ENCODE measurements at places on chromosomes 16 and 17.

DNA sequence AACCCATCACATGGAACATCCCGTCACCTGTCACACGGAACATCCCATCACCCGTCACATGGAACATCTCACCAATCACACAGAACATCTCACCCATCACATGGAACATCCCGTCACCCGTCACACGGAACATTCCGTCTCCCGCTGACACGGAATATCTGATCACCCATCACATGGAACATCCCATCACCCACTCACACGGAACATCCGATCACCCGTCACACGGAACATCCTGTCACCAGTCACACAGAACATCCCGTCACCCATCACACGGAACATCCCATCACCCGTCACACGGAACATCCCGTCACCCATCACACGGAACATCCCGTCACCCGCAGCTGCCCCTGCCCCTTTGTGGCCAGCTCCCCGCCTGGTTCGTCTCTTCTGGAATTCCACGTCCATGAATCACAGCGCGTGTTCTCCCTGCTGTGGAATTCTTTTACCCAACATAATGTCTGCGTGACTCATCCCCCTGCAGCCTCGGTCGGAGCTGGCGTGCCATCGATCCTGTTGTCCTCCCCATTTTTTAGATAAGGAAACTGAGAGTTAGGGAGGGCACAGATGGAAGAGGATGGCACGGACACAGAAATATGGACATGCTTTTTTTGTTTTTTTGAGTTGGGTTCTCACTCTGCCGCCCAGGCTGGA is 5.6 kb downstream of the CPNE7 start:
- DNase-seq = peak; percentile 97

DNA sequence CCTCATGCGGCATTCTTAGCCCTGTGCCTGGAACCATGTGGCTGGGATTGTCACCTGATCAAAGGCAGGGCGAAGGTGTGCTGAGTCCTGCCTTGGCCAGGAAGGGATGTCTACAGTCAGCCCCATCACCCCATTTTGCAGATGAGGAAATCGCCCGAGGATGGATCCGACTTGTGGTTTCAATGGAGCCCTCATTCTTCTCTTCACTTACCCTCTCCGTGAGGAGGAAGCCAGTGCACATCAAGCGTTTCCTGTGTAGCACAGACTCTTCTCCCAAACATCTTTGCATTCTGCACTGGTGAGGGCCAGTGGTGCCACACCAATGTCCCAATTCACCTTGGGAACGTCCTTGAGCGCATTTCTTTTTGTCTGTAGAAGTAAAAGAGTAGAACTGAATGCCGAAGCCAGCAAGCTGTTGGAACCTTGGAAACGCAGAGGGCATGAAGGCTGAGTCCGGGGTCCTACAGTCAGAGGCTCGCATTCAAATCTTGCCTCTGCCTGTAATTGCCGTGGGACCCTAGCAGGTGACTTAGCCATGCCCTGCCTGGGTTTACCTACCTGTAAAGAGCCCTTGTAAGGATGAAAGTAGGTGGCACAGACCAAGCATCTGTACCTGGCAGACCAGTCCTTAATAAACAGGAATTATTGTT is 85.4 kb downstream of the IRF8 start:
- DNase-seq = no peak

- no peak for DNase-seq
Observed at GRCh38 chr16:1008085-1008484, 26.5 kb downstream of the SOX8 start.

DNA sequence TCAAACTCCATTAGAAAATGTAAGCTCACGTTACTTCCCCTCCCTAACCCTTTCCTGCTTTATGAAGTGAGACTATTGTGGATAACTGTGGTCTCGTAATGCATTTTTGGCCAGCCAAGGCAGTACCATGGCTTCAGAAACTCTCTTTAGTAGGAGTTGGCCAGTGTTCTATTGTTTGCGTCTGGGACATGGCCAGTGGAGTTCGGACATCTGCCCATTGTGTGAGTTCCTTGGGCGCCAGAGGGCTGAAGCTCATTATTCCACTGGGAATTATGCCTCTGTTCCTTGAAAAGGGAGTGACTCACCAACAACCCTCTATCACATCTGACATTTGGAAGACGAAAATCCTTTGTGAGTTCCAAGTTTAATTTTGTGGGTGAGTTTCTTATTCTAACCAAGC is 319.5 kb upstream of the SOX9 start:
- DNase-seq = peak; percentile 76

- DNase-seq = peak; percentile 1
Observed at GRCh38 chr16:26712876-26713275, 353.9 kb upstream of the C16orf82 start.

DNA sequence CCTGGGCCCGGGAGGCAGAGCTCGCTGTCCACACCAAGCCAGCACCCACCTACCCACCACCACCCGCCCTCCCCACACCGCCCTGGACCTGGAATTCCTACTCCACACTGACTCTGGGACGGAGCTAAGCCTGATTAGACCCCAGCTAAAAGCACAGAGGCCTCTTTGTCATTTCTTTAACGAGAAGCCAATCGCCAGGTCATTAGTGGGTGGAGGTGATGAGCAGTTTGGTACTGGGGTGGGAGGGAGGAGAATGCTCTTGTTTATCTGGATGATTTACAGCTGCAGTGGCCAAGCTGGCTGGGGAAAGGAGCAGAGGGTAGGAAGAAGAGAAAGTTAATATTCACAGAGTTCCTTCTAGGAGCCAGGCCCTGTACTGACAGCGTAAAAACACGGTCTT is 6.0 kb upstream of the BHLHA9 start:
- DNase-seq = no peak

DNA sequence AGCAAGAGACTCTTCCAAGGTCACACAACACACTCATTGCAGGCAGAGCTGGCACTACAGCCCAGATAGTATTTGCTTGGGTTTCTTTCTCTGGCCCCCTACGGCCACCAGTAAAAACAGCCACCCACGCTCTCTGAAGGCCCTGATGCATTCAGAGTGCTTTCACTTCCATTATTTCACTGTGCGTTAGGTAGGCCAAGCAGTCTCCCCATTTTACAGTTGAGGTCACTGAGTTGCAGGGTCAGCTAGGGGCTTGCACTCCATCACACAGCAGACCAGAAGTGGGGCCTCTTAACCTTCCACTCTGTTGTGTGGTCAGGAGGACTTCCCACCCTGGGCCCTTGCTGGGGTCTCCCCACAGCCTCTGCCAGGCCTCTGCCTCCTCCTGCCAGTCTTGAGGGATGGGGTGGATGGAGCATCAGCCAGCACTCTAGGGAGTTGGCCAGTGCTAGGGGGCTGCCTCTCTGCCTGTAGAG is 2.5 kb downstream of the TBX21 start:
- no peak for DNase-seq

GRCh38 chr16:20879175-20880040 is 20.8 kb downstream of the DCUN1D3 start:
- peak; percentile 60 for DNase-seq

- no peak for DNase-seq
Observed at GRCh38 chr16:30366511-30366910, 3.8 kb downstream of the TBC1D10B start.

DNA sequence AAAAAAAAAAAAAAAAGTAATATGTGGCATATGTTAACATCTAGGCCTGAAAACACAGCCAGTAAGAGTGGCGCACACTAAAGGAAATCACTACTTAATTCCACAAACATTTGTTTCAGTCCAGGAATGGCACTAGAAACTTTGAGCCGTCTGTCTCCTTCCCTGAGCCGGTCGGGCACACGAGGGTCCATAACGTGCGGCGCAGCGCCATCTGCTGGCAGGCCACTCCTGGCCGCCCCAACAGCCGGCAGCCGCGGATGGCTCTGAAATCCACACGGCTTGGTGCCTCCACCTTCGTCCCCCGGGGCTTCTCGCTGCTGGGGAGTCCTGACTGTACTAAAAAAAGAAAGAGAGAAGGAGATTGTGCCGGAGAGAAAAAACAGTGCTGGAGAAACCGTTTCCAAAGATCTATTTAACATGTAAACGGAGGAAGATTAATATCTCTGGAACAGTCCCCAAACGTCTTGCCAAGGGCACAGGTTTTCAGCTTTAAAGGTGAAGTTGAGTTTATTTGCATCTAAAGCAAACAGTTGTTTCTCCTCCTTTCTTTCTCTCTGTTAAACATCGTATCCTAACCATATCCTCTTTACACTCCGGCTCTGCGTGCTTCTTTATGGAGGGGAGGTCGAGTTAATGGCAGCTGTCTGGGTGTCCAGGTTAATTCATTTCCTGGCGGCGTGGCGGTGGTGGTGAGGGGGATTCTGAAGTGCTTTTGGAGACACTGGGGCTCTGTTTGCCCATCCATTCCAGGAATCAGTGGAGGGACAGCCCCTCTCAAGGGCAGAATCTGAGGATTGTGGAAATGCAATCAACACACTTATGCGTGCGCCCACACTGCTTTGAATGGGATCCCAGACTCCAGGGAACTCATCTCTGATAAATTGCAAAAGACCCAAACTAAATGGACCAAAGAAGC is 611.3 kb upstream of the SALL1 start:
- DNase-seq = peak; percentile 68

- DNase-seq = peak; percentile 70
Observed at GRCh38 chr17:32341857-32342602, at the start of gene C17orf75. Gene C17orf75, minus strand, starts transcription at chr17:32342173. Its CDS starts 34 bp downstream, at chr17:32342139.

Data from fibroblast of upper back skin (primary cell).